AG09309 (cell line): ENCODE measurements at places on chromosomes 3 and 15.

DNA sequence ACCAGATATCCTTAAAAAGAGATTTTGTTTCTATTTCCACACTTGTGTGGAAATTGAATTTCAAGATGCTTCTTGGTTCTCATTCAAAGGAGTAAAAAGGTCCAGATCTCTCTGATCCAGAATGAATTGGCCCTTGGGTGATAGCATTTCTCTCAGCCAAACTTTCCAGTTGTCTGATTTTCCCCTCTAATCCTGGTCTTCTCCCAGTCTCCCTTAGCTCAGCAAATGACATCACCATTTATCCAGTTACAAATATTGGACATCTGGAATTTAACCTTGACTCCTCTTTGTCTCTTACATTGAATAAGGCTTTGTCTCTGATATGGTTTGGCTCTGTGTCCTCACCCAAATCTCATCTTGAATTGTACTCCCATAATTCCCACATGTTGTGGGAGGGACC, 10.2 kb upstream of the FGF7 start:
- DNase-seq: no peak

DNA sequence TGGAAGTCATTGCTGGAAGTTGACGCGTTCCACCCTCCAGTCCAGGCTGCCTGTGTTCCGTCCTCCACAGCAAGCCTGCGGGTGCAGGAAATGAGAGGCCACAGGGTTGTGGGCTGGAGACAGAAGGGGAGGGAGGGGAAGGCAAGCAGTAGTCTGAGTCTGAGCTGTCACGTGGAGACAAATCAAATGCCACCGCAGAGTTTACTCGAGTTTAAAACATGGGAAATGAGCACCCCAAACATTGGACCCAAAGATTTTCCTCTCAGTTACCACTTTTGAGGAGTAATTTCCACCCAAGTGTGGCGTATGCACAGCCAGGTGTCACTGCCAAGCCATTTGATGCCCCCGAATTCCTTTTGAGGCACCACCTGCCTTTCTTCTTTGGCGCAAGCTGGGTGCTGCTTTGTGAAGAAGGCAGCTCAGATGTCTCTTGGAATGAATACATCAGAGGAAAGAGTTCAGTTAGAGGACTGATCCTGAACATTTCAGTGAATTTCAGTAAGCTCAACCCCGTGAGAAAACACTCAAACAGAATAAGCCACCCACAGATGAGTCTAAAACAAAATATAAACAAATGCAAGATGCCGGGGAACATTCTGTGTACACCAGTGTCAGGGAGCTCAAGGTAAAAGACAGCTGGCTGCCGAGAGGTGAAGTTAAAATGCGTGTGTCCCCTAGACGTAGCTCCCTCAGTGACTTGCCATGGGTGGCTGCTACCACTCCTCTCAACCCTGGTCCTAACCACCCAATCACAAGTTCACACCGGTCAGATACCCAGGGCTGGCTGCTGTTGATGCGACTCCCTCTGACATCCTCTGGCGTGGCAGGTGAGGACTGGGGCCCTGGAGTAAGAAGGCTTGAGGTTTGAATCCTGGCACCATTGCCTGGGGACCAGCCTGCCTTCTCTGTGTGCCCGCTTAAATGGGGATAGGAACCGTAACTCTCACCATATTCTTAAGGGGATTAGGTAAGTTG, 203.8 kb downstream of the UACA start:
- DNase-seq: no peak

DNA sequence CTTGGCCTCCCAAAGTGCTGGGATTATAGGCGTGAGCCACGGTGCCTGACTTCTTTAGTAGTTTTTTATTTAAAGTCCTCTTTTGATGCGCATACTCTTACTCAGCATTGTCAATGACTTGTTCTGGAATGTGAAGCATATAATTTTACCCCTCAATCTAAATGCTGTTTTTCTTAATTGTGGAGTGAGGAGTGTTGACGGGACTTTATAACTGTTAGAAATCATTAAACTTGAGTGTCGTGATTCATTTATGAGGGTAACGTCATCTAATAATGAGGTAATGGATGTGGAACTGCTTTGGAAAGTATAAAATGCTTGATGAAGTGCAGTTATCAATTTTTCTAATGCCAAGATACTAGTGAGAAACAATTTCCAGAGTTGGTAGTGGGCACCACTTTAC, 48.3 kb downstream of the PLS1 start:
- no peak for DNase-seq

DNA sequence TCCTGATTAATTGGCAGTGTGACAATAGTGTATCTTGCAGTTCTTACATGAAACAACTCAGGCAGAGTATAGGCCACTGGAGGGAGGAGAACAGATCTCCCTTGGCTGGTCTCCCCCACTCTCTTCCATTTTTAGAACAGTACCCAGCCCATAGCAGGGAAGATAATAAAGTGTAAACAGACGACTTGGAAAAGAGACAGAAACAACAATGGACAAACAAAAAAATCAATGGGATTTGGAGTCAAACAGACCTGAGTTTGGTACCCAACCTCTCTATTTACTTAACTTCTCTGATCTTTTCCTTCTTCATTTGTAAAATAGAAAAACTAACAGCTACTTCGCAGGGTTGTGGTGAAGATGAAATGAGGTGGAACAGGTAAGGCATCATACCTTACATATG, 58.7 kb upstream of the SNTN start:
- no peak for DNase-seq

- DNase-seq: no peak
Measured at GRCh38 chr3:137205394-137206045, 247.7 kb downstream of the IL20RB start.

- no peak for DNase-seq
Measured at GRCh38 chr3:153399636-153400035, 237.6 kb downstream of the RAP2B start.

DNA sequence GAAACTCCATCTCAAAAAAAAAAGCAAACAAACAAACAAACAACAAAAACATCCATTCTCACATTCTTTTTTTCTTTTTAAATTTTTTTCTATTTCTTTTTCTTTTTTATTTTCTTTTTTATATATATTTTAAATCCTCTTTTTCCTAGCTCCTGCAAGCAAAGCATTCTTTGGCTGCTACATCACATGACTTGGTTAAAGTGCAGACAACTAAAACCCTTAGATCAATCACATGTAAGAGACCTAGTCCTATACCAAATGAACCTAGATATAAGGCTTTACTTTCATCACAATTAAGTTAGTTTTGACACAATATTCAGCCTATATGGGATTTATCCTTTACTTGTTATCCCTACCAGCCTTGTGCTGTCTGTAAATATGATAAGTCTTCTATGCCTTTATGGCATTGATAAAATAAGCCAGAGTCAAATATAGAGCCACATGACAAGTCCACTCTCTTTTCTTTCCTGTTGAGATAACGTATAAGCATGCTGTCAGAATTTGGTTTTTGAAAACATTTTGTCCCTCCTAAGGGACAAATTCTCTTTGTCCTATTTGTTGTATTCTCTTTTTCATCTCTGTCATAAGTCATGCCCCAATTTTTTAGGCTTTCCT, 11.3 kb downstream of the UBR1 start:
- no peak for DNase-seq

GRCh38 chr3:67384760-67385397, 269.5 kb downstream of the SUCLG2 start:
- DNase-seq: no peak

DNA sequence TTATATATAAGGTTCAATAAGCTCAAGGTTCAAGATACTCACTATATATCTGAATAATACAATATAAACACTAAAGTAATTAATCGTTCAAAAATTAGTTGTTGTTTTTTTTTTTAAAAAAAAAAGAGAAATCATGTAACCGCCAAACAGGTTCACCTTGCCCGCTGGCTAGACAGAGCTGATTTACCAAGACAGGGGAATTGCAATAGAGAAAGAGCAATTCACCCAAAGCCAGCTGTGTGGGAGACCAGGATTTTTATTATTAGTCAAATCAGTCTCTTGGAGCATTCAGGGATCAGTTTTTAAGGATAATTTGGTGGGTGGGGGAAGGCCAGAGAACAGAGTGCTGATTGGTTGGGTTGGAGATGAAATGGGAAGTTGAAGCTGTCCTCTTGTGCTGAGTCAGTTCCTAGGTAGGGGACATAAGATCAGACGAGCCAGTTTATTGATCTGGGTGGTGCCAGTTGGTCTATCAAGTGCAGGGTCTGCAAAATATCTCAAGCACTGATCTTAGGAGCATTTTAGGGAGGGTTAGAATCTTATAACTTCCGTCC, 7.9 kb downstream of the HIGD1A start:
- DNase-seq: no peak

DNA sequence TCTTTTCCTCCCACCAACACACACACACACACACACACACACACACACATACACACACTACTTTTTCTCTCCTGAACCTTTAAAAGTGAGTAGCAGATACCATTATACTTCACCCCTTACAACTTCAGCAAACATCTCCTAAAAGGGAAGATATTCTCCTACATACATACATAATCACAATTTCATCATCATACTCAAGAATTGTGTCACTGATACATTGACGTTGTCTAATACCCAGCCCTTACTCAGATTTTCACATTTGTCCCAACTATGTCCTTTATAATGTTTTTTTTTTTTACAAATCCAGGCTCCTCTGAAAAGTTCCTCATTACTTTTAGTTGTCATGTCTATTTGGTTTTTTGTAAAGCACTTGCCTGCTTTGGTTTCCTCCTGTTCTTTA, 18.5 kb downstream of the ABHD6 start:
- no peak for DNase-seq

- DNase-seq: no peak
Measured at GRCh38 chr3:45446706-45447105, 58.3 kb downstream of the LARS2 start.

DNA sequence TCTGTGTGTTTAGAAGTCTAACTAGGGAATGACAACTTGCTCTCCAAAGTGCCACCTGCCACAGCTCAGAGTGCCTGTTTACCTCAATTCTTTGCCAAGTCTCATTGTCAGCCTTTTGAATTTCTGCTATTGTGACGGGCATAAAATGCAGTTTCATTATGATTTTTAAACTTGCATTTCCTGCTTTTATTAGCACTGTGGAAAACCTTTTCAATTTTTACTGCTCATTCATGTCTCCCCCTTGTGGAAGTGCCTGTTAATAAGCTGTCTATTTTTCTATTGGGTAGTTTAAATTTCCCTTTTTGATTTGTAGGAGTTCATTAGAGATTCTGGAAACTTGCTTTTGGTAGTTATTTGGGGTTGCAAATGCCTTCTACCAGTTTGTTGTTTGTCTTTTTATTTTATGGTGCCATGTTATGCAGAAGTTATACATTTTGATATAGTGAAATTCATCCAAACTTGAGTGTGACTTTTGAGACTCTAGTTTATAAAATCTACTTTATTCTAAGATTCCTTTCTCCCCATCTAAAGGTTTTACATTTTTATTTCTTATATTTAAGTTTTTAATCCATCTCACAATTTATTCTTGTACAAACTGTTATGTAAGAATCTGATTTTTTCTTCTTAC, 53.9 kb upstream of the FRMD4B start:
- no peak for DNase-seq

GRCh38 chr3:16198427-16198826, 23.9 kb downstream of the GALNT15 start:
- no peak for DNase-seq

- DNase-seq: no peak
Measured at GRCh38 chr15:20645956-20646355, 104.4 kb upstream of the GOLGA6L6 start.

- DNase-seq: no peak
Measured at GRCh38 chr3:107347751-107348150, 29.5 kb upstream of the CCDC54 start.

DNA sequence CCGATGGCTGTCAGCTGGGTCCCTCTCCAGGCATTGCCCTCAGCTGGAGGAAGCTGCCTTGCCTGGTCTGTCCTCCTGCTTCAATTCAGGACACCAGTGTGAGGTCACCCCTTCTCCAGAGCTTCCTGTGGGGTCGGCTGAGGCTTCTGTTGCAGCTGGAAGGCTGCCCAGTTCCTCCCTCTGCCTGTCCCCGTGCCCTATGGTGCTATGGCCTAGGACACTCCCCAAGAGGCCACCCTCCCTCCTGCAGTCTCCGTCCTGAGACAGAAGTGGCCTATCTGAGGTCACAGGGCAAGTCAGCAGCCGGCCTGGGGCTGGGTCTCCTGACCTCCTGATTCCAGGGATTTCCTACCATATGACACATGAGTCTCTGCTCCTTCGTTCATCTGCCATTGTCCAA, 57.9 kb downstream of the RASGRF1 start:
- DNase-seq: no peak

GRCh38 chr3:170765419-170766078, 104.4 kb downstream of the RPL22L1 start:
- no peak for DNase-seq

GRCh38 chr15:78243058-78243457, 8.7 kb upstream of the ACSBG1 start:
- no peak for DNase-seq

DNA sequence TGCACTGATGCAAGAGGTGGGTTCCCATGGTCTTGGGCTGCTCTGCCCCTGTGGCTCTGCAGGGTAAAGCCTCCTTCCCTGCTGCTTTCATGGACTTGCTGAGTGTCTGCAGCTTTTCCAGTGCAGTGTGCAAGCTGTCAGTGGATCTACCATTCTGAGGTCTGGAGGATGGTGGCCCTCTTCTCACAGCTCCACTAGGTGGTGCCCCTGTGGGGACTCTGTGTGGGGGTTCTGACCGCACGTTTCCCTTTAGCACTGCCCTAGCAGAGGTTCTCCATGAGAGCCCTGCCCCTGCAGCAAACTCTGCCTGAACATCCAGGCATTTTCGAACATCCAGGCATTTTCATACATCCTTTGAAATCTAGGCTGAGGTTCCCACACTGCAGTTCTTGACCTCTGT, 329.8 kb upstream of the NAALADL2 start:
- no peak for DNase-seq

DNA sequence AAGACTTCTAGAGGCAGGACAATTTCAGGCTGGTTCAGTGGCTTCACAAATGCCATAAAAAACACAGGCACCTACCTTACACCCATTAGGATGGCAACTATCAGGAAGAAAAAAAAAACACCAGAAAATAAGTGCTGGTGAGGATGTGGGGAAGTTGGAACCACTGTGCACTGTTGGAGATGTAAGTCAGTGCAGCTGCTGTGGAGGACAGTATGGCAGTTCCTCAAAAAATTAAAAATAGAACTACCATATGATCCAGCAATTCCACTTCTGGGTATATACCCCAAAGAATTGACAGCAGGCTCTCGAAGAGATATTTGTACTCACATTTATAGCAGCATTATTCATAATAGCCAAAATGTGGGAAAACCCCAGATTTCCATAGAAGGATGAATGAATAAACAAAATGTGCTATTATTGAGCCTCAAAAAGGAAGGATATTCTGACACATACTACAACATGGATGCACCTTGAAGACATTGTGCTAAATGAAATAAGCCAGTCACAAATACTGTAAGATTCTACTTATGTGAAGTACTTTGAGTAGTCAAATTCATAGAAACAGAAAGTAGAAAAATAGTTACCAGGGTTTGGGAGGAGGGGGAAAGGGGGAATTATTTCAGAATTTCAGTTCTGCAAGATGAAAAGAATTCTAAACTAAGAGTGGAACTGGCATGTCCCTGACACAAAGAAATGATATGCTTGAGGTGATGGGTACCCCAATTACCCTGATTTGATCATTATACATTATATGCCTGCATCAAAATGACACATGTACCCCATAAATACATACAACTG, 40.9 kb downstream of the NR1D2 start:
- DNase-seq: no peak
